Stimulated activated CD4-positive, alpha-beta T cell treated with anti-CD3 and anti-CD28 coated beads, Interleukin-4, amount 100 ng/mL, for 4 hours (primary cell): ENCODE measurements at places on chromosomes 16 and 17.

DNA sequence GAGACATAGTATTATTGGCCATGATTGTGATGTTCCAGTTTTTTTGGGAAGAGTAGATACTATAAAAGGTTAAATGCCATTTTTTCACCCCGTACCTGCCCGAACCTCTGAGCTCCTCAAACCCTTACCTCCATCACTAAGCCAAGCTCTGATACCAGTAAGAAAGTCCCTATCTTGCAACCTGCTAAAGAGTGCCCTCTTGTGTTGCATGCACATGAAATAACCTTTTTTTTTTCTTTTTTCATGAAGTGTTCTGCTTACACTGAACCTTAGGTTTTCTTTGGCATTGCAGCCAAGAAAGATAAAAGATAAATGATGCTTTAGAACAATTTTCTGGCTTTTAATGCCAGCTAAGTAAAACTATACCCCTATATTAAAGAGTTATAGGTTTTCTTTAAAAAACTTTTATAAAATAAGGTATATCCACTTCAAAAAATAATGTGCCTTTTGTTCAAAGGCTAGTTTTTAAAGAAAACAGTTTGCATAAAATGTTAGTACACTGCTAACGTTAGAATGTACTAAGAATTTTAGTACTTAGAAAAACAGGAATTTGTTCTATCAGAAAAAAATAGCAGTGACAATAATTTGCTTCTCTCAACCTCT lies 295.3 kb upstream of the PMFBP1 start:
- DNase-seq: no peak

DNA sequence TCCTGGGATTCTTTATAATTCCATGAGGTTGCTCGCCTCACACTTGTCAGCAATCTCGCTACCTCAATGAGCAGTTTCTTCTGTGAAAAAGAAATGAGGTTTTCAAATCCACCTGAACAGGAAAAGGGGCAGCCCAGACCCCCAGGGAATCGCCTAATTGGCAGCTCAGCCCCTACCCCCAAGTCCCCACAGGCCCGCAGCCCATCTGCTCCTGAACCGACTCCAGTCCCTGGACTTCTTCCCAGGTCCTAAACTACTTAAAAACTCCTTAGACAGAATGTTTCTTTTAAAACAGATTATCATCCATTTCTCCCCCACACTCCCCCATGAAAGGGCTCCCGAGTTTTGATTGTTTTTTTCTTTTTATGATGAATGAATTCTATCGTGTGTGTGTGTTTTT lies 89.8 kb downstream of the PMP22 start:
- no peak for DNase-seq

- peak; percentile 15 for DNase-seq
Measured at GRCh38 chr17:81869221-81870130, 1.7 kb downstream of the ARHGDIA start.

DNA sequence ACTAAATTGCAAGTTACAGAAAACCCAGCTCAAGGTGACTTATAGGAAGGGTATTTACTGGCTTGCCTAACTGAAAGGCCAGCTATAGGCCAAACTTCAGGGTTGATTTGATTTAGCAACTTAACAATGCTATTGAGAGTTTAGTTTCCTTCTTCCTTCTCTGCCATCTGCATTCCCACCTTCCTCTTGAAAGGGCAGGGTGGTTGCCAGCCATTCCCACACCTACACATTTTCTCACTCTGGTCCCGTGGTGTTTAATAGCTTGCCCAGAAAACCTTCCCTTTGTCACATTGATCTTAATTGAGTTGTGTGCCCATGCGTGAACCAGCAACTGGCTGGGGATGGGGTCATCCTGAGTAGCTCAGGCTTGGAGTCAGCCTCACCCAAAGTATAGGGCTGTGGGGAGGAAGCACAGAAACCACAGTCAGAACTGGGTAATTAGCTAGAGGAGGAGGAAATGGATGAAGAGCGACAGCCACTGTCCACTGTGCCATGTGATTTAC lies 194.7 kb downstream of the SPECC1 start:
- DNase-seq: no peak

- DNase-seq: peak; percentile 16
Measured at GRCh38 chr17:35372846-35373533, 431 bp downstream of the SLFN11 start.

GRCh38 chr16:80350061-80350460 lies 190.7 kb upstream of the DYNLRB2 start:
- DNase-seq: no peak

GRCh38 chr17:58568044-58568799 lies 53.8 kb upstream of the MTMR4 start:
- DNase-seq: no peak

DNA sequence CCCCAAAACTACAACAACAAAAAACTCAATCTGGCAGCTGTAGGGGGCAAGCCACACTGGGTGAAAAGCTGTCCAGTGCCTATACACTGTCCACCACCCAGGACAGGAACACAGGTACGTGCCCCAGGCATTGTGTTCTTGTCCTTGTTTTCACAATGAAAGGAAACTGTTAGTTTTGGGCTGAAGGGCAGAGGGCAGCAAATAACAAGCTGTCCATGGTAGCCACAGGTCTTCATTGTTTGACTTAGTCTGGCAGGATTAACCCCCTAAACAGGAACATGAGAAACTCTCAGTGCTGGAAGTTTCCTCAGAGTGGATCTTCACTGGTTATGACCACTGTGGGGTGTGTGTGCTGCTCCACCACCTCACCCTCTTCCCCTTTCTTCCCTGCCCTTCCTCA lies 224.6 kb upstream of the N4BP1 start:
- no peak for DNase-seq
